GM12892 (cell line): ENCODE measurements at places on chromosomes 3 and 15.
A peak's percentile ranks its signal among the peaks of the same experiment; 100 is the strongest.

DNA sequence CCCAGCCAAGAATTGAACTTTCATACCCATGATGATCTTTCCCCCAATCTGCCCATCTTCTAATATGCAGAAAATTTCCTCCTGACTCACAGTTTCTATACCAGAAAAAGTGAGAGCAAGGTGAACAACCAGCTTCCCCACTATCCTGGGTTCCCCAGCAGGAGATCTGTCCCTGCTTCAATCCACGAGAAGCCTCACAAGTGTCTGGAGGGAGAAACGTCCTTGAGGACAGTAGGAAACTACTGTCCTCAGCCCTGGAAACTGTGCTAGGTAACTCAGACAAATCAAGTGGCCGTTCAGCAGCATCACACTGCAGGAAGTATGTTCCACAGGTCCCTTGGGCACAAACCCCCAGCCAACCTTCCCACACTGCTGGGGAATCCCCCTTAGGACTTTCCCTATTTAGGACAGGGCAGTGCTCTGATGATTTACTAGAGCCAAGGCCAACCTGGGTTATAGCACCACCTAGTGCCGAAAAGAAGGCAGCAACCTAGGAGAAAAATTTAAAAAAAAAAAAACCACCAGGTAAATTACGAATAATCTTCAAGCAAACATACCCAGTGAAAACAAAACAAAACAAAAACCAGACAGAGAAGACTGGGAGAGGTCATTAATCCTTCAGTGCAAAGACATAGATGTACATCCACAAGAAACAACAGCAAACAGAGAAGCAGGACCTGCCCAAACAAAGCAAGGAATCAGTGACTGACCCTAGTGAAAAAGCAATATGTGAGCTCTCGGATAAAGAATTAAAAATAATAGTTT lies 36.0 kb downstream of the MORC1 start:
- no peak for DNase-seq

DNA sequence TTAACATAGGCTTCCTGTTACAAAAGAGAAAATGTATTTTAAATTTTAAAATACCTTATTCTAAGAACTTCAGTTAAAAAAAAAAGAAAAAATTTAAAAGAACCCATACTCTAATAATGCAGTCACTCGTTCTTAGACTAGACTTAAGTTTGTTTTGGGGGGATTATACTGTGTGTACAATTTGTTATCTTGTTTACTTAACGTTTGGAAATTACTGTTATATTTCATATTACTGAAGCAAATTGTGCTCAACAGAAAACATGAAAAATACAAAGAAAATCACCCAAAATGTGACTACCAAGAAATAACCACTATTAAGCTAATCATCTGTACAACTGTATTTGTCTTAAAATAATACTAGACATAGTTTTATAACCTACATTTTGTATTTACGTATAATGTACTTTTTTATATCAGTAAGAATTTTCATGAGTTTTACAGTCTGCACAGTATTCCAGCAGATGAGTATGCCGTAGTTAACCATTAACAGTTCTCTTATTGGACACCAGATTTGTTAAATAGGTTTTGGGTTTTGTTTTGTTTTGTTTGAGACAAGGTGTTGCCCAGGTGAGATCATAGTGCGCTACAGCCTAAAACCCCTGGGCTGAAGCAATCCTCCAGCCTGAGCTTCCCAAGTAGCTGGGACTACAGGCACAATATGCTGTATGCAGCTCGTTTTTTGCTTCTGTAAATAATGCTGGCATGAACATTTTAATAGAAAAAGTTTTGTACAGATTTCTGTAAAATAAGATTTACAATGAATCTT lies 88.8 kb upstream of the CHD2 start:
- DNase-seq = no peak

DNA sequence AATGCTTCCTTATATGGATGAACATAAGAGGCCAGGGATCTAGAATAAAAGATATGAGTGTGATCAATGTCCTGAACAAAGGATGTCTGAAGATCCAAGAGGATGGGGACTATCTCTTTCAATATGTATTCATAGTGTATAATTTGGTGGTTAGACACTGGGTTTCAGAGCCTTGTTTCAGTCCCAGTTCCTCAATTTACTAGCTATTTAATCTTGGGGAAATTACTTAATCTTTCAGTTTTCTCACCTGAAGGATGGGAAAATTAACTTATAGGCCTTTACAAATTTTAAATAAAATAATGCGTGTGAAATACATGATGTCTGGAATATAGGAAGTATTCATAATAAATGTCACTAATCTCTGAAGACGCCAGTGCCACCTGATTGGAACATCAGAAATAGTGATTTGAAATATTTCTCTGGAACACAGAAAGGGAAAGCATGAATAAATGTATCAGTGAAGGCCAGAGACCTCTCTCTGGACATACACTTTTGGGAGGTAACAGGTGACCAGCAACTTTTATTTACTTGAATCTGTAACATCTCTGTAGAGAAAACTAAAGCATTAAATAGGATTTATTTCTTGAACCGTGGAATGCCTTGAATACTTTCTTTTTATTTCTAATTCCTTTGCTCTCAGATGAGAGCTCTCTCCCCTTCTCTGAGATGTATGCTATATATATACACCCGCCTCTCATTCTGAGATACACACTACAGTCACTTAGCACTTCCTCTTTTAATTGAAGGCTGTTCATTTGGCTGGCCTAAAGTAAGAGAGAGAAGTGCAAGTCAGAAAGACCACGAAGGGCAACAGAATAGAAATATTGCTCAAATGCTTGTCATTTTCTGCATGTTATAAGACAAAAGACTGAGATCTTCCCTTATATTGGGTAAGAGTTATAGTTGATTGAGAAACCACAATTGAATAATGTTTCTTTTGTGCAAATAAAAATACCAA lies 407.1 kb downstream of the LSAMP start:
- no peak for DNase-seq

- DNase-seq = no peak
Observed at GRCh38 chr3:152823173-152823572, 11.8 kb upstream of the P2RY1 start.

- DNase-seq = no peak
Observed at GRCh38 chr3:66110840-66111239, 72.1 kb upstream of the MAGI1 start.

DNA sequence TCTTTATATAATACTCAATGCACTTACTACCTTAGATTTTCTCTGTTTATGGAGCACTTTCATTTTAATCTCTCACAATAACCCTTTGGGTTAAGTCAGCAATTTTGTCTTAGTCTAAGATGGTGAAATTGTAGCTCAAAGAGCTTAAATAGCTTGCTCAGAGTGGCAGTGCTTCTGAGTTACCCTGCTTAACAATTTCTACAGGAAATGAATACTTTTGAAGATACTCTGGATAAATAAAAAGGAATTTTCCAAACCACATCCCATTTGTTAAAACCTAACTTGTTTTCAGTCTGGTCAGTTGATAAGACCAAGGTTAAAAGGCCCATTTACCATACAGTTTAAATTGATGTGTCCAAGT lies 37.2 kb downstream of the HMG20A start:
- DNase-seq = no peak

GRCh38 chr3:58353722-58354553 lies 21.2 kb downstream of the PXK start:
- no peak for DNase-seq

DNA sequence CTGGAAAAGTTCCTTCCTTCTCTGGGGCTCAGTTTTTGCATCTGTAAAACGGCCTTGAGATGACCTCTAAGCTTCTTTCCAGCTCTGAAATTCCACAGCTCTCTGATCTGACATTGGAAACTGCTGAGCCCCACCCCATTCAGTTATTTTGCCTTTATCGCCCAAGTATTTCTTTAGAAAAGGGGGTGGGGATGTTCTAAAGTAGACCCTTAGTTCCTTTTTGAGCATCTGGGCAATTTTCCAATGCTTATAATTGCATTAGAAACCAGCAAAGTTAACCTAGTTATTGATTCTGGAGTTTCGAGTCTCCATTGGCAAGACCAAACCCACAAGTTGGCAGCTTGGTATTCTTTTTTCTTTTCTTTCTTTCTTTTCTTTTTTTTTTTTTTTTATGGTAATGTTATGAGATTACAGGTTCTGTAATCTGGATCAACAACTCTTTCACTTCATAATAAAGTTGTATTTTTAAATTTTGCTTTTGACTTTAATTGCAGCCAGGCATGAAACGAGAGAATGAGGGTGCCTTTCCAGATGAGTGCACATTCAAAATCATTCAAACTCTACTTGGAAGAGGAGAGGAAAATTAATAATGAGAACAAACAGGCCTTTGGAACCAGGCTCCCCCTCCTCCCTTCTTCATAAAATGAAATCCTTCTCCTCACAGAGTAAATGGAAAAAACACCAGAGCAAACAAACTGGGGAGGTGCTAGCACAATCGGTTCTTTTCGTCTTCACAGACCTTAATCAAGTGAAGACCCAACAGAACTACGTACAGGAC lies 76.8 kb upstream of the LRIG1 start:
- no peak for DNase-seq

DNA sequence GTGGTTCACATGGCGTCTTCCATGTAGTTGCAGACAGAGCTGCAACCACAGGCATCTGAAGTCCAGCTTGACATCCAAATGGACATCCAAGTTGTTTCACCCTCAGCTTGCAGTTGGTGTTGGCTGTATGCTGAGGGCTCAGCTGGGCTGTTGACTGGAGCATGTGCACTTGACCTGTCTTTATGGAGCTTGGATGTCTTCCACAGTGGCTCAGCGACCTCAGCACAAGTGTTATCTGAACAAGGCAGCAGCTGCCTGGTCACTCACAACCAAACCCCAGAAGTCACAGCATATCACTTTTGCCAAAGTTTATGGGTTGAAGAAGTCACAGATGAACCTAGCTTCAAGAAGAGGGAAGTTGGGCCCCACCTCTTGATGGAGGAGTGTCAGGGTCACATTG lies 92.9 kb downstream of the TPRA1 start:
- DNase-seq = no peak

GRCh38 chr3:196502775-196503195 lies 783 bp downstream of the RNF168 start:
- DNase-seq = peak; percentile 14

GRCh38 chr15:95087253-95087609 lies 855.9 kb downstream of the MCTP2 start:
- no peak for DNase-seq

GRCh38 chr3:22392859-22393258 lies 641.8 kb upstream of the ZNF385D start:
- no peak for DNase-seq

DNA sequence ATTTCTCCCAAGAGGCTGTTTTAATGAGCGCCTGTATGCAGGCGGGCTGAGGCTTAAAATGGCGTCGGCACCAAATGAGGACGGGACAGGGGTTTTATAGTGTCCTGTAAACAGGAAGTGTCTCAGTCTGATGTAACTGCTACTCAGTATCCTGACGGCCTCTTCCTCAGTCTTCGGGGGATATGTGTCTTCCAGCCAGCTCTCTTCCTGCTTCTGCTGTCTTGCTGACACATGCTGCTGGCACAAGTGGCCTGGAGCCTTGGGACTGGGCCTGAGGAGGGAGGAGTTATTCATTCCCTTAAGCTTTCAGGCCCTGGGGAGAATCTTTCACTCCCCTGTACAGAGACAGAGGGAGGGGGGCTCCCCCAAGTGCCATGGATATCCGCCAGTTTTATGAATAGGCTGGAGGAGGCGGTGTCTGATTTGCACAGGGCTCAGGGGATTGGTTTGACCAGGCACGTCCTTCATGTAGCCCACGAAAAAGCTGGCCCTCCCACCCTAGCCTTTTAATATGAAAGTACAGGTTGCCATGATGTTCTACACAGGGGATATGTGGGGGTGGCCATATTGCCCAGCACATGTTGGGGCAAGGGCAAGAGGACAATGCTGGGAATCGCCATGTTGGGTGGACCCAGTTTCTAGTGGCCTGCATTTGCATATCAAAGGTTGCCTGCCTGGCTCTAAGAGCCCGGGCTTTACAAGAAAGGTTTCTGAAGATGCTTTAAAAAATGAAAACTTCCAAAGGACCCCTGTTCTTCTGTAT lies 19.9 kb downstream of the NDUFB4 start:
- no peak for DNase-seq

- DNase-seq = no peak
Observed at GRCh38 chr3:62614527-62614926, 241.2 kb upstream of the FEZF2 start.

DNA sequence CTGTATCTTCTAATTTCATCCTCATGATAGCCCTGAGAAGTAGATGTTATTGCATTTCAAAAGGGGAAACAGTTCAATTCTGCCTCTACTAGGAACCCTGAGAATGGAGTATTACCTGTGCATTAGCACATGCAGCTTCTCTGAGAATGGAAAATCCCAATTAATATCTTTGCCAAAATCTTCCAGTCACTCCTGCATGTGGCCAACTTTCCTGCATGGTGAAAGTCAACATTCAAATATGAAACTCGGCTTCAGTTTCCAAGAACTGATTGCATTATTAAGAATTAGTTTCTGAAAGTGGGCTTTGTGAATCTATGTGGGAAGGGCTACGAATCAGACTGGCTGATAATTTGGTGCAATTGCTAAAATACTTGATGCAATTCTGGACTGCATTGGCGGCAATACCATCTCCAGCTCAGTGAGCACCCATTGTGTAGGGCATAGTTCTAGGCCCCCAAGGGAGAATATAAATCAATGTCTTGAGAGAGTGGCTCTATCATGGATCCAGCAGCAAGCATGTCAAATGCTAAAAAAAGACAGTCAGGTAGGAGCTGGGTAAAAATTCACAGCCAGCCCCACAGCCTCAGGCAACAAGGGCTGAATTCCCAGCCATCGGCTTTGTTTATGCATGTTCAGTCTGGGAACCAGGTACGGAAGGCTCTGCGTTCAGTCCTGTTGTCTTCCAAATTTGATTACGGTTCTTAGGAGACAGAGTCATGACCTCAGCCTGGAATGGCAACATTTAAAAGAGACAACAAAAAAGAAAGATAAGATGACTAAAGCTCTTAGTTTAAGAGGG lies 18.8 kb upstream of the BCL6 start:
- DNase-seq = no peak
